ENCODE measurements at places on chromosomes 12 and 14. TPM values are rescaled to one million over a fixed set of nuclear protein-coding genes. Genes with fewer than 3 reads are reported as not detected.

Gene INSM2
- total RNA-seq: not detected

Gene RASSF9
- total RNA-seq: 1.6 TPM

Gene BHLHE41
- total RNA-seq: 27.8 TPM

Gene CLEC14A
- 1.2 TPM for total RNA-seq
